Effector CD4-positive, alpha-beta T cell (primary cell): ENCODE measurements at places on chromosomes 6 and 20.
A peak's percentile ranks its signal among the peaks of the same experiment; 100 is the strongest.

GRCh38 chr20:49614338-49615050 is 46.6 kb upstream of the PTGIS start:
- no peak for DNase-seq

GRCh38 chr6:133340557-133340956 is 99.4 kb downstream of the EYA4 start:
- no peak for DNase-seq

- DNase-seq = no peak
Observed at GRCh38 chr6:108211671-108212070, 45.8 kb downstream of the NR2E1 start.

GRCh38 chr20:41587523-41587922 is 30.7 kb downstream of the CHD6 start:
- no peak for DNase-seq

GRCh38 chr6:46440641-46441040 is 50.6 kb downstream of the RCAN2 start:
- no peak for DNase-seq

- DNase-seq = no peak
Observed at GRCh38 chr20:45469336-45470261, at the start of gene WFDC2. TSS of gene WFDC2 (plus strand) at chr20:45469753. CDS start at chr20:45469782, 29 bp downstream.

DNA sequence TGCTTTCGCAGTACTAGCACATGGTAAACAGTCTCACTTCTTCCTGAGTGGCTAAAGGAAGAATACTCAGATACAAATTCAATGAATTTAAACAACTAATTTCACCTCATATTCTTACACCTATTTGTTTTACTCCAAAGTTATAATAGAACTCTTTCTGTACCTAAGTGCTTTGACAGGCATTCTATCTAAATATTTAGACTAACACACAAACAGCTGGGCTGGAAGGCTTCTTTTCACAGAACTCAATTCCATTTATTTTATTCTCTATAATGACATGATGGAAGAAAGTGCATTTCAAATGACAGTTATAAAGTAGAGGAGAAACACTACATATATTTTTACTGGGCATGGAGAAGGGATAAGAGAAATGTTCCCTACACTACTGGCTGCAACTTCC is 384.9 kb upstream of the SPTLC3 start:
- DNase-seq = no peak

GRCh38 chr20:51494241-51495110 is 48.0 kb downstream of the NFATC2 start:
- peak; percentile 29 for DNase-seq

DNA sequence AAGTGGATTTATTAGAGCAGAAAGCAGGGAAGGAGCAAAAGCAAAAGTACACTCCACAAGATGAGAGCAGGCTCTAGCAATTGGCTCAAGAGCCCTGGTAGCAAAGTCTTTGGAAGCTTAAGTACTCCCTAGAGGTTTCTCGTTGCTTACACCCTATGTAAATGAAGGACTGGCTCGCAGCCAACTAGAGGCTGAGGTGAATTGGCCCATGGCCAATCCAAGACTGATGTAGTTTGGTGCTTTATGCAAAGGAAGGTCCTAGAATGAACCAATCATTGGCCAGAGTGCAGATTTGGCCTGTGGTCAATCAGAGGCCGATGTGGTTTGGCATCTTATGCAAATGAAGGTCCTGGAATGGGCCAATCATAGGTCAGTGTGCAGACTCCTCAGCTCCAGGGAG is 191.3 kb upstream of the ARID1B start:
- DNase-seq = no peak

DNA sequence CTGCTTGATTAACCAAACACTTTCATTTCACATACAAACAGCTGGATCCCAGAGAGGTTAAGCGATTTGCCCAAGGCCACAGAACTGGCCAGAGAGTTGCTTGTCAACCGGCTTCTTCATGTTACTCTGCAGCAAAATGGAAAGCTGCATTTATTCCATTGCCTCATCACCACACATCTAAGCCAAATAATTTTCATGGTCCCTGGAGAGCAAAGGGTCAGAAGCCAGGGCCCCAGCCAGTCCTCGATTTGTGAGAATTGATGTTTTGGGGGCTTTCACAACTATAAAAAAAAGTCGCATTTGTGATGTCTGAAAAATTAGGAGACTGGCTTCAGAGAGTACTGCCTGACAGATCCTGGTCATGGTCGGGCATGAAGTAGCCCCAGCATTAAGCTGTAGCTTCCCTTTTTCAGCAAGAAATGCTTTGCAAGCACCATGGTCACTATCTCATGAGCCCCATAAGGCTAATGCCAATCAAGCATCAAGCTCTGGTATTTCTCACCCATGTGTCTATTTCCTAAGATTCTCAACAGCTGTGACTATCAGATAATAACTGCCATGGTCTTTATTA is 95.8 kb downstream of the BANF2 start:
- no peak for DNase-seq

DNA sequence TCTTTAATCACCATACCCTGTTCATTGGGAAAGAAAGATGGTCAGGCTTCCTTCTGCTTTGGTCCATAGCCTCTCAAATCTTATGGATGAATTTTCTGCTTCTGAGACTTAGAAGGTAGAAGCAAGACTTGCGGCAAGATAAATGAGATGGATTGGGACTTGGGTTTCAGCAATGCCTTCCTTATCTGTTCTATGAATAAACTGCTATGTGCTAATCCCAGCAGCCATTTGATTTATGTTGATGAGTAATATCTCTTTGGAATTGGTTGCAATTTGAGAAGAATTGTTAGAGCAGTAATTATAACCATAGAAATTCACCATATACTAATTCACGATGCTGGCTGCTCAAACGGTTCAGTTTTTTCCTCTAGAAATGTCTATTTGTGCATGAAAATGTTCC is 48.3 kb downstream of the TXLNB start:
- no peak for DNase-seq

GRCh38 chr6:106939848-106940247 is 34.7 kb downstream of the CD24 start:
- DNase-seq = no peak

DNA sequence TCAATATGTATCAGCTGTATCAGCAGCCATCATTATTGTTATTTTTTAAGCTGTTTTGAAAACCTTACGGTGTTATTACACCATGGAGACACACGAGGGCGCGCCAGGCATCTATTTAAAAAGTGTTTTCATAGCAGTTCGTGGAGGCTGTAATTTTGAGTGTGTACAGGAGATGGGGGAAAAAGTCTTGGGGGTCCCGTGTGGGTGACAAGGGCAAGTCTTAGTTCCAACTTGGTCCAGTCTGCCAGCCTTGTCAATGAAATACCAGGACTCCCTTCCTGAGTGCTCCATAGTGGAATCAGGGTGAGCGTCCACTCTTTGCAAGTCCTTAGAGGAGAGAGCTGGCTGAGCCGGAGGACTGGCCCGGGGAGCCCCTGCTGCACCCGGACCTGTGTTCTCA is 43.3 kb downstream of the SLC2A10 start:
- peak; percentile 16 for DNase-seq

- DNase-seq = no peak
Observed at GRCh38 chr6:14927398-14927797, 318.5 kb upstream of the JARID2 start.

GRCh38 chr6:43113431-43114260 is 37.5 kb downstream of the PTK7 start:
- DNase-seq = no peak

GRCh38 chr6:4091941-4092340 is 13.0 kb upstream of the FAM217A start:
- no peak for DNase-seq

GRCh38 chr20:37669062-37669772 is 24.6 kb upstream of the CTNNBL1 start:
- no peak for DNase-seq

DNA sequence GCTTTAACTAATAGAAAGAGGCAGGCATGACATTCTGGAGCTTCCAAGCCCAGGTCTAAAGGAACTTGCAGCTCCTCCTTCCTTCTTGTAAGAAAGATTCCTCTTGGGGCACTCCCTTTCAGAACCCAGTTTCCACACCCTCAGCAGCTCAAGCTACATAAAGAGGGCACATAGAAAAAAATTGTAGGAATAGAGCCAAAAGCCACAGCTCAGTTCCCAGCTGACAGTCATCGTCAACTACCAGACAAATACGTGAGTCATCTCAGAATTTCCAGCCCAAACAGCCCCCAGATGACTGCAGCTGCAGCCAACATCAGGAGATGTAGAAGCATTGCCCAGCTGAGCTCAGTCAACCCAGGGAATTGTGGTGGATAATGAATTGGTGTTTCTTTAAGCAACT is 349.8 kb upstream of the ARID1B start:
- DNase-seq = no peak

DNA sequence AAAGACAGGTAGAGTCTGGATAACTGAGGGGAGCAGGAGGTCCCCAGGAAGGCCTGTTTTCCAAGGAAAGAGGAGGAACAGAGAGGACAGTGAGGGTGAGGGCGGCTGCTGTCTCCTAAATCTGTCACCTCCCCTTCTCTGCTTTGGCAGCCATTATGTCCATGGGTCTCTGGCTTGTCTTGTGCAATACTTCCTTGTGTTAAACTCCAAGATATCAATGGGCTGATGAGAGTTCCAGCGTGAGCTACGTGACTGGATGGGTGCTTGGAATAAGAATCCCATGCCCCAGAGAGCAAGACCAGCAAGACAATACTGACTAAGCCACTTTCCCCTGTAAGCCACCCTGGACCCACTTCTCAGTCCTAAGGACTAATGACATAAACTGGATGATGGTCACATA is 26.3 kb upstream of the DNAAF9 start:
- no peak for DNase-seq

- DNase-seq = no peak
Observed at GRCh38 chr6:1686117-1687098, 76.7 kb downstream of the FOXC1 start.

DNA sequence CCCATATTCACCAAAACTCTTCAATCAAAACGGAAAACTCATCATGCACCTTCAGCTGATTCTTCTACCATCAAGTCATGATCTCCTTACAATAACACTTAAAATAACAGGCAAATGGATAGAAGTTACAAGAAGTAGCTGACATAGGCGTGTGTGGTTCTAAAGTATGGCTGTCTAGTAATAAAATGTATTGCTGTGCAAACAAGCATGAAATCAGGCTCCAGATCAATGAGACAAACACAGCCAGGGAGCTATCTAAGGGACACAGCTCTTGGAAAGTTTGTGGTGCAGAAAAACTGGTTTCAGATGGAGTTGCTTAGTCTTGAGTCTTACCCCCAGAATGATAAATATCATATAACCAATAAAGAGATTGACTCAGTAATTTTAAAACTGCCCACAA is 434.8 kb upstream of the NOX3 start:
- no peak for DNase-seq

DNA sequence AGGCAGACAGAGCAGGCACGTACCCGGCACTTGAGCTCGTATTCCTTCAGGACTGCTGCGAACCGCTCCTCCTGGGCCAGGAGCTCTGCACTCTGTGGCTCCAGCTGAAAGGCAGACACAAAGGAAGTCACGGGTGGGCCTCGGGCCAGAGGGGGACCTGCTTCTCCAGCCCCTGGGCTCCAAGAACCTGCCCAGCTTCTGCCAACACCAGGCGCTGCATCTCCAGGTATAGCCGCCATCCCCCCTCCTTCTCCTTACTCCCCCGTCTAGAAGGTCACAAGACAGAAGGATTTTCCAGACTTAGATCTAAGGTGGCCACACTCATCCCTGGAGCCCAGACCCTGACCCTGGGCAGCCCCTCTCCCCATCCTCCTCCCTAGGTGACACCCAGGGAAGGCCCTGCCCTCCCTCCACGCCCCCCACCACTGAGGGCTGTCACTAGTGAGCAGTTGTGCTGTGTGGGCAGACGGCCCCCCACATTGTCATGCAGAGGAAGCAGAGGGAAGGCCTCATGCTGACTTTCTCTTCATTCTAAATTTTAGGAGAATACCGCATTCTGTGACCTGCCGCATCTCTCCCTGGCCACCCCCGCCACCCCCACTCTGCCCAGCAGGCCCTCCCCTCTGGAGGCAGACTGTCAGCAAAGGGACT is 81.9 kb downstream of the GINS1 start:
- DNase-seq = no peak

GRCh38 chr20:46144432-46145025 is 26.4 kb downstream of the CD40 start:
- DNase-seq = no peak
